ENCODE measurements at places on chromosomes 11 and 22.

GRCh38 chr11:9884601-9885000, 220.7 kb downstream of the SWAP70 start:
- no peak for DNase-seq

DNA sequence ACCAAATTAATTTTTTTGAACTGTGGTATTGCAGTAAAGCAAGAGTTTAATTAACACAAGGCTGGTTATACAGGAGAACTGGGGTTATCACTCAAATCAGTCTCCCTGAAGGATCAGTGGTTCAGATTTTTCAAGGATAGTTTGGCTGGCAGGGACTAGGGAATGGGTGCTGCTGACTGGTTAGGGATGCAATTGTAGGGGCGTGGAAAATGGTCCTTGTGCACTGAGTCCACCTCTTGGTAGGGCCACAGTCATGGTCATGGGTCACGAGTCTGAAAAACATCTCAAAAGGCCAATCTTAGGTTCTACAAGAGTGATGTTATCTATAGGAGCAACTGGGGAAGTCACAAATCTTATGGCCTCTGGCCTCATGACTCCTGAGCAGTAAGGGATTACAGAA, 27.9 kb downstream of the MCHR1 start:
- DNase-seq = no peak

DNA sequence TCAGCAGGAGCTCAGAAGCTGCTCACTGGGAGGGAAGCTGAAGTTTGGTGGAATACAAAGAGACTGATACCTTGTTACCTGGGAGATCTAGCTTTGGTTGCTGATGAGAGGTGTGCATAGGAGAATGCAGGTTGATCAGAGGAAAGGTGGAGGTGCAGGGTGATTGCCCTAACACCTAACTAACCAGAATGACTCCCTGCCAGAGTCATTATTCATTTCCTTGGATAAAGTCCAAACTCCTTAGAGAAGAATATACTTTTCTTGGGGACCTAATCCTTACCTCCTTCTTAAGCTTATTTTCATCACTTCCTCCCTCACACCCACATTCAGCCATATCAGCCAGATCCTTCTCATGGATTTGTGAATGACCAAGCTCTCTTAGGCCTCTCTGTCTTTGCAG, 814.2 kb upstream of the TENM4 start:
- no peak for DNase-seq

DNA sequence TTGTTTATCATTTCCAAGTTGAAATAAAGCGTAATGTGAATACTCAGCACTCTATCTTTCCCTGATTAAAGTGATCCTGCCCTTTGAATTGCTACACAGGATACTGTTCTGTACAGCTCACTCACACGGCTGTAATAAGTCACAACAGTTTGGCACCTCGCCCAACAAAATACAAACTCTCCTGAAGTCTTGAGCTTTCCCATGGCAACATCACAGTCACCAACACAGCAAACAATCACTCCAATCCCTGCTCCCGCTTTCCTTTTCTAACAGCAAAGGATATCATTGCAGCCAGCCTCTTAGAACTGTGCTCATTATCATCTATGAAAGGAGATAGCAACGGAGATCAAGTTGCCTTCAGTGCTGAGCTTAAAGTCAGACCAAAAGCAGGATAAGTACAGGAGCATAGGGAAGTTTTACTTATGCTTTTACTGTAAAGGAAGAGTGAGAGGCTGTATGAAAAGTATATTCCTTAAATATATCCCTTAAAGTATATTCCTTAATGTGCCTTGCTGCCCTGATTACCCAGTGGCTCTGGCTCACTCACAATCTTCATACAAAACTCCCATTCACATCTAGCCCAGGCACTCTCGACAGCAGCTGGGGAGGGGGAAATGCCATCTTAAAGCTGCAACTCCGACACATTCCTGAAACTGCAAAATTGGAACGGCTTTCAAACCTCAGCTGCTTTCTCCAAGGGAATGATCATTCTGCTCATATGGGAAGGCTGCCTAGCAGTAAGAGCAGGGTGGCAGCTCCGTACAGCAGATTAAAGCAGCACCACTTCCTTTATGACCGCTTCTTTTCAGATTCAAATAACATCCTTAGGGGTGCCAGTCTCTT, 35.8 kb downstream of the MAML2 start:
- no peak for DNase-seq

GRCh38 chr11:125542709-125543108, 26.6 kb upstream of the EI24 start:
- DNase-seq = no peak

DNA sequence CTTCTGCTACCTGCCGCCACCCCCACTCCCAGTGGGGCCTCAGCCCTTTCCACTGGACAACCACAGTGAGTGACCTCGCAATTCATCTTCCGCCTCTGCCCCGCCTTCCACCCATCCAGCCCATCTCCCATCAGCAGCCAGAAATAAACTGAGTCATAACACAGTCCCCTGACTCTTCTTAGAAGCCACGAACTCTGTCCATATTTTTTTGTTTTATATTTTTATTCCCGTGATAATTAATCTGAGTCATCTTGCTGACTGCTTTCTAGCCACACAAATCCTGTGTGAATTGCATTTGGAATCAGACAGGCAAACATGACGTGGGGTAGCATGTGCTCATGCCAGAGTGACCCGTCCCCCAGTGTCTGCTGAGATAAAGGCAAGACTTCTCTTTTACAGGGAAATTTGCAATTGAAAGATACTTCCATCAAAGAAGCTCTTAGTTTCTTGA, 7.0 kb downstream of the FADD start:
- no peak for DNase-seq

GRCh38 chr22:26665813-26666231, 8.4 kb downstream of the MIAT start:
- DNase-seq = no peak

GRCh38 chr11:87616511-87616910, 558.7 kb downstream of the RAB38 start:
- DNase-seq = no peak

- peak; percentile 20 for DNase-seq
Measured at GRCh38 chr11:69909561-69910518, 90.6 kb upstream of the FGF3 start.

- DNase-seq = no peak
Measured at GRCh38 chr22:49783926-49784629, 43.6 kb downstream of the BRD1 start.

All from activated CD4-positive, alpha-beta T cell treated with anti-CD3 and anti-CD28 coated beads, Interleukin-2, amount 50 U/mL, for 48 hours (primary cell).